AG04449 (cell line): ENCODE measurements at places on chromosomes 13 and 19.

DNA sequence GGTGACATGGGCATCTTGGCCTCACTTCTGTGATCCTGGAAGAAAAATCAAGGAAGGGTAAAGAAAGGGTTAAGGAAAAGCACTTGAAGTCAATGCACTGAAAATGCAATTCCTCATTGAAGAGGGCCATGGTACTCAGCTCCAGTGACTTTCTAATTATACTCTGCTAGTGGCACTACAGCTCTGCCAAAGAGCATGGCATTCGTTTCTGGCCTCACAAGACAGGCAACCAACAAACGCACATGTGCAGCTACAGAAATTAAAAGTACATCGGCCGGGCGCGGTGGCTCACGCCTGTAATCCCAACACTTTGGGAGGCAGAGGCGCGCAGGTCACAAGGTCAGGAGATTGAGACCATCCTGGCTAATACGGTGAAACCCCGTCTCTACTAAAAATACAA lies 21.8 kb downstream of the SACS start:
- no peak for DNase-seq

DNA sequence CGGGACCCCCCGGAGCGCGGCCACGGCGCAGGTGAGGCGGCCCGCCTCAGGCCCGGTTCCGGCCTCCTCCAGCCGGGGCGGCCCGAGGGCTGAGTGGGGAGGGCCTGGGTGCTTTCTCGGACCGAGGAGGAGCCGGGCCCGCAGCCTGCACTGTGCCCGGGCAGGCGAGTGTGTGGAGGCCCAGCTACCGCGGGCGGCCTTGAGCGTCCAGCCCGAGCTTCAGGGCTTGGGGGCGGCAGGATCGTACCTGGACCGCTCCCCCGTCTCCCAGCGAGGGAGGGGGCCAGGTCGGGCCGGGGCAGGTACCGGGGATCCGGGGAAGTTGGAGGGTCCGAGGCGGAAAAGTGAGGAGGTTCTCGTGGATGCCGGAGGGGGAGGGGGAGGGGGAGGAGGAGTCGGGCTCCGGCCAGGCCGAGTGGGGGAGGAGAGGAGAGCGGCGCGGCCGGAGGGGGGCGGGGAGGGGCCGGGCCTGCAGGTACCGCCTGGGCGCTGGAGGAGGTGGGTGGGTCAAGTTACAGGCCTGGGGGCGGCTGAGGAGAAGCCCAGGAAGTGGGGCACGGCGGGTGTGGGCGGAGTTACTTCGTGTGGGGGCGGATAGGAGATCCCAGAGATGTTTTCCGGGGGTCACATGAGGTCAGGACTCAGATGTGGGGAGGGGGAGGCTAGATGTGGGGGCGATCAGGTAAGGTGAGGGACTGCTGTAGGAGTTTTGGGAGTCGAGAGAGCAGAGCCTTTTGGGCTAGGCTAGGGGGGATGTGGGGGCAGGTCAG lies 545 bp downstream of the NACC1 start:
- no peak for DNase-seq

DNA sequence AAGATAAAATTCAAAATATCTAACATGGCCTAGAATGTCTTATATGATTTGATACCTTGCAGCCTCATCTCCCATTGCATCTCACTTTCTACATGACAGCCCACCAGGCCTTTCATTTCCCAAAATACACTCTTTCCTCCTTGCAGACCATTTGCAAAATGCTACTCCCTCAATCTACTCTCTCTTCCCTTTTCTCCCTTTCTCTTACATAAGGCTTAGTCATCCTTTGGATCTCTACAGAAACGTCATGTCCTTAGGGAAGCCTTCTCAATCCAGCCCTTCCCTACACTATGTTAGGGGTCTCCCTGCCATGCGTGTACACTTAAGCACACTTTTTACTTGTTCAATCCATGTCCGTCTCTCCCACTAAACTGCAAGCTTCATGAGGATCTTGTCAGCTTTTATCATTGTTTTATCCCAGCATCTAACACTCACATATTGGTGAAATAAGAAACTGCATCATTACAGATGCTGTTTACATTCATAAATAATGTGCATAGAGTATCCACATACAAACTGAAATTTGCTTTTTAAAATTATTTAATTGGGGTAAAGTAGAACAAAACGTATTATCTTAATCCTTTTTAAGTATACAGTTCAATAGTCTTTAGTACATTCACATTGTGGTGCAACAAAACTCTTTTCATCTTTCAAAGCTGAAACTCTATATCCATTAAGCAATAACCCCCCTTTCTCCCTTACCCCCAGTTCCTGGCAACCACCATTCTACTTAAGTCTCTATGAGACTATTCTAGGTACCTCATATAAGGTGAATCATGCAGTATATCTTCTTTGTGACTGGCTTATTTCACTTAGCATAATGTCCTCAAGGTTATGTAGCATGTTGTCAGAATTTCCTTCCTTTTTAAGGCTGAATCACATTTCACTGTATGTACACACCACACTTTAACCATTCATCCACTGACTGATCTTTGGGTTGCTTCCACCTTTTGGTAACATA lies 11.5 kb upstream of the WBP4 start:
- no peak for DNase-seq

GRCh38 chr13:30504081-30504480 lies 38.3 kb upstream of the HMGB1 start:
- DNase-seq: no peak

GRCh38 chr13:94382517-94382916 lies 97.0 kb downstream of the DCT start:
- no peak for DNase-seq

DNA sequence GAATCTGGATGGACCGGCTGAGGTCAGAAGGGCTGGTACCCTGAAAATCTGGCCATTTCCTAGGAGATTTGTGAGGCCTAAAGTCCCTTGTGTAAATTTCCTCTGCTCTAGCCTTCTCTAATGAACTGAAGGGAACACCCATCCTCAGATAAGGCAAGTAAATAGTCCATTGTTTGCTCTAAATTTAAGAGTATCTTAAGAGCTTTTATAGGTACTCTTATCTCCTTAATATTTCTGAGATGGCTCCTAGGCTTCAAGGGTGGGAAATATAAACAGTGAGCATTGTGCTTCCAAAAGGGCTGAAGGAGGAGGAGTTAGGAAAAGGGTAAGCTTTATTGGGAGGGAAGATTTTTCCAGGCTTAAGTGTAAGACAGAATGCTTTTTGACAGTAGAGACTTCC lies 148.7 kb upstream of the EDNRB start:
- no peak for DNase-seq

DNA sequence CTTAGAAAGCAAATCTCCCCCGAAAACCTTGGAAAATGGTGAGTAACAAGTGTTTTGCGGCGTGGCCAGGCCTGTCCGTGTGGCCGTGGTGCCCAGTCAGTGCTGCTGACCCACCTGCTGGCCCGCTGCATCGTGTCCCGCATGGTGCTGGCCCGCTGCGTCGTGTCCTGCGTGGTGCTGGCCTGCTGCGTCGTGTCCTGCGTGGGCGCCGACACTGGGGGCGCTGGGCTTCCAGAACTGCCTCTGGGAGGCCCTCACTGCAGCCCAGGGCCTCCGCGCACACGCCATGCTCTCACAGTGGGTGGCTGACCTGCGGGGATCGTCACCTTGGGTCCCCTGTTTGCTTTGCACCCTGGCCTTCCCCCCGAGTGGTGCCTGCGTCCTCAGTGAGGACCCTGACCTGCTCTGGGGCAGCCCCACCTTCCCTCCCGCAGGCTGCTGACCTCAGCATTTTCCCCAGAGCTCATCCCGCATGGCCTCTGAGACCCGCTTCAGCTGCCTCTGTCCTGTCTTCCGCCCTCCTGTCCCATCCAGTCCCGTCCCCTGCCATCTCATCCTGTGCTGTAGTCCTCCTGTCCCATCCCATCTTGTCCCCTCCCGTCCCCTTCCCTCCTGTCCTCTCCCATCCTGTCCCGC lies 10.6 kb downstream of the PLEKHJ1 start:
- no peak for DNase-seq

GRCh38 chr19:40614622-40615411 lies 13.6 kb downstream of the LTBP4 start:
- peak; percentile 75 for DNase-seq

DNA sequence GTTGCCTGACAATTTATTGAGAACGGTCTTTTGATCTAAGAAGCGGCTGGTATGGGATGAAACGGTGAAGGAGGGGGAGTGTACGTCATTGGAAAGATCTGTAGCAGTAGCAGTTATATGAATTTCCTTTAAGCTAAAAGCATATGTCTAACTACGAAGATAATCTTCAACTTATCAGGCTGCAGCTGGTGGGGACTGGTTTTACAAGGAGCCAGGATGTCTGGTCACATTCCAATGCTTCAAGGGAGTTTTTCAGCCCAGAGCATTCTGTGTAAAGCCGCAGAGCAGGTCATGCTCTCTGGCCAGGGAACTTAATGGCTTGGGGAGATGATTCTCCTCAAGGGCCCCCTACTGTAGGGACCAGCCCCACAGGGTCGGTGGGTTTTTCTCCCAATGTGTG lies 29.2 kb downstream of the CLEC4M start:
- no peak for DNase-seq

DNA sequence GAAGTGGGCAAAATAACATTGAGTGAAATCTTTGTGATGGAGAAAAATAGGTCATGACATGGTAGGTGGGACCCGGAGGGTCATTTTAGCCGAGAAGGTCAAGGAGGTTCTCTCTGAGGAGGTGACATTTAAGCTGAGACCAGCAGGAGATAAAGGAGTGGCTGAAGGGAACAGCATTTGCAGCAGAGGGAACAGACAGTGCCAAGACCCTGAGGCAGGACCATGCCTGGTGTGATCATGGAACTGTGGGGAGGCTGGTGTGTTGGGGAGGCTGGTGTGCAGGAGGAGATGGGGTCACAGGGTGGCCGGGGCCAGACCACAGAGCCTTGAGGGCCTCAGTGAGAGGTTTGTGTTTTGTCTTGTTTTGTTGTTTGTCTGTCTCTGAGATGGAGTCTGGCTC lies 59.4 kb upstream of the KLF2 start:
- no peak for DNase-seq

DNA sequence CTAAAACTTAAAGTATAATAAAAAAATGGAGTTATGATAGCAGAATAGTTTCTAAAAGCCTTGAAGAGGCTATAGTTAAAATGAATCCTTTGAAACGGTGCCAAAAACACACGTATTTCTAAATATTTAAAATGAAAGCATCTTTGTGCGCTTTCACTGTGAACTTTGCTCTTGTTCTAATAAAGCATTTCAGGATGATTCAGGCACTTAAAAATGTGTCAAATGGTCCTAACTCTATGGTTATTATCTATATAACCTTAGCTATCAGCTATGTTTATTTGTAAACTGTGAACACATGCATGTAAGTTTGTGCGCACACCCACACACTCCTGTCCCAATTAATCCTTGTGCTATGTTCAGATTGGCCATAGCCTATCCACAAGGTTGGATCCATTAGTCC lies 124.5 kb downstream of the FLT1 start:
- no peak for DNase-seq

DNA sequence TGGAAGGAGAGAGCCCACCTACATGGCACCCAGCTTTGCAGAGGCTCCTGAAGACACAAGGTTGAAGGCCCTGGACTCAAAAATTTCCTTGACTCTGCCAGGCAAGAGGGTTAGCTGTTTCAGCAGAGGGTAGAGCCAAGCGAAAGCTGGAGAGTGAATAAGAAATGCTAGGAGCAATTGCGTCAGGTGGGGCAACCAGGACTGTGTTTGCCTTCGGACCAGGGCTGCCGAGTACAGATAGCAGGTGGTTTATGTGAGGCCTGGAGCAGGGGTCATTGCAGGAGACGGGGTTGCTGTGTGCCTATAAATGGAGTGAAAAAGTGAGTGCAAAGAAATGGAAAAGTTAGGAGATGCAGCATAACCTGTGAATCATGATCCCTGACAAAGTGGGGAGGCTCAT lies 59.1 kb downstream of the IRS2 start:
- no peak for DNase-seq
